ENCODE measurements at places on chromosomes 11 and 22. TPM values are rescaled to one million over a fixed set of nuclear protein-coding genes. Genes with fewer than 3 reads are reported as not detected.
A peak's percentile ranks its signal among the peaks of the same experiment; 100 is the strongest.

GRCh38 chr22:30714062-30714461 is 19.4 kb downstream of the OSBP2 start:
- DNase-seq: no peak

PRODH gene
- polyA plus RNA-seq: 0.10 TPM

- no peak for DNase-seq
Observed at GRCh38 chr22:25413620-25414019, 150.9 kb upstream of the GRK3 start.

DNA sequence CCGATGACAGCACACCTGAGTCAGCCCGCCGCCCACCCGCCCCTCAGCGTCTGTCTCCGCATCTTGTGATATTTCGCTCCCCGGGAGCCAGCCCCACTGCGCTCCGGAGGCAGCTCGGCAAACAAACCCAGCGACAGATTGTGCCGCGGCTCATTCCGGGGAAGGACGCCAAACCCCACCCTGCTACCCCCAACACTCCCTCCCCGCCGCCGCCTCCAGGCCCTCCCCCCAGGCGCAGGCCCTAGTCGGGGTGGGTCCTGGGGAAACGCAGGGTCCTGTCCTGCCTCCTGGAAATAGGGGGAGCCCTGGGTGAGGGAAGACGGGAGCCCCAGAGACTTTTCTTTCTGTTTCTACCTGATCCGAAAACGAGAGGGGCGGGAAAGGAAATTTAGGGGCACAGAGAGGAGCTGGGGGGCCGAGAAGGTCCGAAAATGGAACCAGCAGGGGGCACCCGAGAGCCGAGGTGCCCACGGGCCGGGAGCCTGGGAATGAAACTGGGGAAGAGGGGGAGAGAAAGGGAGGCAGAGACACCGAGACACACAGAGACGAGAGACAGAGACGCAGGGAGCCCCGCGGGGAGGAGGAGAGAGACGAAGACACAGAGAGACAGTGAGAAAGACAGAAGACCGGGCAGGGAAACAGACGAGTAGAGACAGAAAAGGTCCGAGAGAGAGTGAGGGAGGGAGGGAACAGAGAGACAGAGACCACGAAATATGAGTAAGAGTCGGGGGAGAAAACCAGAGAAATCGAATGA is 1.7 kb upstream of the RTN4RL2 start:
- DNase-seq: peak; percentile 31

- DNase-seq: no peak
Observed at GRCh38 chr11:63872800-63873197, 33.9 kb downstream of the MARK2 start.

ACR gene
- polyA plus RNA-seq: not detected

P2RY2 gene
- polyA plus RNA-seq: not detected

DNA sequence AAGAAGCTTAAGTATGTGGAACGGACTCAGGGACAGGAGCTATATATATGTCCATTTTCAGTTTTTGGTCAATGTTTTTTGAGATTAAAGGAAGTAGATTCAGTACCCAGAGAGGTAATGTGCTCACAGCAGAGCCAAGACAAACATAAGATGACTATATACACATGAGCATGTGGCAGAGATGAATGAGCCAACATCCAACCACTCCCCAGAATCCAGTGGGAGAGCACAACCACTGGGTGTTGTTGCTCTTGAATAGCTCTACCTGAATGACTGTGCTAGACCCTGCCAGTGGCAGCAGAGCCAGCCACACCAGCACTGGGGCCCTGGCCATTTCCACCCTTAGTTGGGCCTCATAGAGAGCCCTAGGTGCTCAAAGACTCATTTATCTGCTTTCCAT is 10.7 kb upstream of the SYTL2 start:
- DNase-seq: no peak

- no peak for DNase-seq
Observed at GRCh38 chr11:111606986-111607385, 4.7 kb downstream of the SIK2 start.

DNA sequence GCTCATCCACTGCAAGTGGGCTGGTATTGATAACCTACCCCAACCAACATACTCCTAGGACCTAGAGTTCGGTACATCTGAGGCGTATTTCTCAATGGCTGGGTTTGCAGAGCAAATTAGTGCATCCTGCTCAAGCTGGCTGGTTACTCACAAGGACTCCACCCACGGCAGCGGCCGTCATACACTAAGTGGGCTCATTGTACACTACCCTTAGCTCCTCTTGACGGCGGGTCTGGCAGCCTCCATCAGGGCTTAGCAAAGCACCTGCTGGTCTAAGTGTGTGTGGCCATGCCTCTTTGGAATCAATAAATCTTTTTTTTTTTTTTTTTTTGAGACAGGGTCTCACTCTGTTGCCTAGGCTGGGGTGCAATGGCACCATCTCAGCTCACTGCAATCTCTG is 20.2 kb upstream of the KCNJ11 start:
- no peak for DNase-seq

DNA sequence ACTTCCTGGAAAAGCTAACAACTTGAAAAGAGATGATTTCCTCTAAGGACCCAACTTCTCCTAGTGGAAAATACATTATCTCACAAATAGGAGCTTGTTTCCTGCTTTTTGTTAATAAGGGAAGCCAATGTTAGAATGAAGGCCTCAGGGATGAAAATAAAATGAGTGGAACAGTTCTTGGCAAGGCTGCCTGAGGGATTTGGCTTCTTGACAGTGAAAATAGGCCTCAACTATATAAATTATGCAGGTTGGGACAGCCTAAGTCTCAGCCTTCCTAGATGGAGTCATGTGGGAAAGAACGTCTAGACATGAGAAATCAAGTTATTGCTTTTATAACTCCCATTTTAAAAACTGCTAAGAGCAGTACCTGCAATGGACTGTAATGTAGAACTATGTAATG is 92.8 kb upstream of the FIBIN start:
- no peak for DNase-seq

DNA sequence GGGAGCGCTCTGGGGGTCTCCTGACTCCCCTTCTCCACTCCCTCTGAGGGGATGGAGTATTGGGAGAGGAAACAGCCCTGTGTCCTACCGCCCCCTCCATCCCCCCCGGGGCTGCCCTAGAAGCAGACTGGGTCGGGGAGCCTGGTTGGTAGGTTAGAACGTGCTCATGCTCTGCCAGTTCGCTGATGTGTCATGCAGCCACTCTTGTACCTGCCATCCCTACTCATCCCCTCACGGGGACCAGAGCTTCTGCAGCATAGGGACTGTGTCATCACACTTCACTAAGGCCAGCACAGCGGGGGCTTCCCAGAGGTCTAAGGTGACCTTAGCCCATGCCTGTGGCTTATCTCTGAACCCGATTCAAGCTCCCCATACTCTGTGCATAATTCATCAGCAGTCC is 4.7 kb downstream of the KCNJ1 start:
- DNase-seq: no peak

DNA sequence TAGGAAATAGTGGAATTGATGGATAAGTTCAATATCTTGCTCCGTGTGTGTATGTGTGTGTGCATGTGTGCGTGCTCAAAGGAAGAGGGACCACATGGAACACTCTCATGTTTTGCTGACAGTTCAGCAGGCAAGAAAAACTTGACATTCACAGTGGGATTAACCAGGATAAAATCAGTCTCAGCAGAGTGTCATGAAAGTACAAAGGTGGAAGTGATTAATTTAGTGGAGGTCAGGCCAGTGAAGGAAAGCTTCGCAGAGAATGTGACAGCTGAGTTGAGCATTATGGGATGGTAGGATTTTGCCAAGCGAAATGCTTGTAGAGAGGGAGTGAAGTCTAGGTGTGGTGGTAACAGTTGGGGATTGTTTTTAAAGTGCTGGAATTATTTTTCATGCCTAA is 15.7 kb upstream of the FBXO3 start:
- no peak for DNase-seq

- no peak for DNase-seq
Observed at GRCh38 chr11:95148406-95148805, 58.8 kb downstream of the ENDOD1 start.

PATE4 gene
- polyA plus RNA-seq: not detected

DNA sequence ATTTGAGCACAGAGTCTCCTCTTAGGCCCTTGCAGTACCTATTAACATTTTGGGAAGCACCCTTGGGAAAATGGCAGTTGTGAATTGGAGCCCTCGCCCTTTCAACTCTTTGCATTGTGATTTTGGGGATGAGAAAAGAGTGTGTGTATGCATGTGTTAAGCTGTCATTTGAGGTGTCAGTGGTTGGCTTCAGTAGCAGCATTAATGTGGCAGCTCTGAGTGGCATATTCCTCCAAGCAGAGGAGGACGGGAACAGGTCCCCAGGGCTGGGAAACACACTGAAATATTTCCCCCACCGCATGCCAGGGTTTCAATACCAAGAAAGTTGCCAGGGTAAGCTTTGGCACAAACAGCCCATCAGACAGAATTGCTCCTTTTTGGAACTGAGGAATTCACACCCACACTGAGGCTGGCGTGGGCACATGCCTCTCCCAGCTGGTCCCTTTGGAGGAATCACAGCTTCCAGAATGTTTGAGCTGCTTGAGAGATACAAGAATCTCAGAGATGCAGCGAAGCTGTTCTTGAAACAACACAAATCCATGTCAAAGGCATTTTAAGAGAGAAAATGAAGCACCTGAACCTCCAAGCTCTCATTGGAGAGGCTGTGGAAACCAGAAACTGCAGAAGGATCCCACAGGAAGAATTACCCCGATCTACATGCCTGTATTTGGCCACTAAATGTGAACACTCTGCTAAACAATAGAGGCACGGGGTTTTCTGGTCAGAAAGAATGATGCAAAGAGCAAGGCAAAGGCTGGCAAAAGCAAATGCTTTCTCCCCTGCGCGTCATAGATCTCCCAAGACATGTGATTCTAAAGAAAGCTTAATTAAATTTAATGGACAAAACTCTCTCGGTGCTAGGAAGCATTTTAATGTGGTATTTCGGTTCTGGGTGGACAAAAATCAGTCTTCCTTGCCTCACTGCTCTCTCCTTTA is 67.2 kb upstream of the RCN1 start:
- no peak for DNase-seq

DNA sequence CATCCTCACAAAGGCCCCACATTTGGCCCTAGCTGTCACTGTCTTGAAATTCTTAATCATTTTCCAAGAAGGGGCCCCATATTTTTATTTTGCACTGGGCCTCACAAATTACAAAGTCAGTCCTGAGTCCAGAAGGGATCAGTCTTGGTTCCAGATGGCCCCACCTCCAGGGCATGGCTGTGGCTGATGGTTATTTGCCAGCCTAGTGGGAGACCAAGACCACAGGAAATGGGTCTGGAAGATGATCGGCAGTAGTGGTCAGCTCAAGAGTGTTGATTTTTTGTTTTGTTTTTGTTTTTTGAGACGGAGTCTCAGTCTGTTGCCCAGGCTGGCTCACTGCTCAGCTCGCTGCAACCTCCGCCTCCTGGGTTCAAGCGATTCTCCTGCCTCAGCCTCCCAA is 47.1 kb upstream of the EMID1 start:
- DNase-seq: no peak

MS4A4E gene
- polyA plus RNA-seq: not detected

Data from naive thymus-derived CD8-positive, alpha-beta T cell (primary cell).